Activated CD4-positive, CD25-positive, alpha-beta regulatory T cell treated with anti-CD3 and anti-CD28 coated beads, Interleukin-2, amount 50 U/mL, for 24 hours (primary cell): ENCODE measurements at places on chromosomes 2 and 18.

DNA sequence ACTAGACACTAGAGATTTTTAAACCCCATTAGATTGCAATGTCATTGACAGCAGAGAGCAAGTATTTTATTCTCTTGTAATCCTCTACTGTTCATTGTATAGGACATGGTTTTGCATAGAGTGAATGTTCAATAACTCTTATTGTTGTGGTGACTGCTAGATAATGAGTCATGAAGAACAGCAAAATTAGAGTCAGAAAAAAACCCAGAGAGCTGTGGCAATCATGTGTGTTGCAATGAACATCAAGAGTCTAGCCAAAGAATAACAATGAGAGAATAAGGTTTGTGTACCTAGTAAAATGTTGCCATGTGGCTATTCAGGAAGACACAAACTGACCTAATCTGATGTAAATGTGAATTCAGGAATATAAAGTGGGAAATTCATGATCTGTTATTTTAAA, 684.0 kb downstream of the DSC3 start:
- no peak for ATAC-seq

DNA sequence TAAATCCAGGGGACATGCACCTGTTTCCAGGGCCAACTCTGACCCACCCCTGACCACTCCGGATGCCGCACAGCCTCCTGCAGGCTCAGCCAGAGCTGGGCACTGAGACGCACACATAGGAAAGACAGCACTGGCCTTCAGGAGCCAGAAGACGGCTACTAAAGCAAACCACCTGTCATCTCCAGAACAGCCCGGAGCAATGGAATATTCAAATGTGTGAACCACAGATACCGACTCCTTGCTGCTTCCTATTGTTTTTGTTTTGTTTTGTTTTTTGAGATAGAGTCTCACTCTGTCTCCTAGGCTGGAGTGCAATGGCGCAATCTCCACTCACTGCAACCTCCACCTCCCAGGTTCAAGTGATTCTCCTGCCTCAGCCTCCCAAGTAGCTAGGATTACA, 94.0 kb downstream of the LAMA1 start:
- no peak for ATAC-seq

GRCh38 chr2:127220768-127221527, 849 bp upstream of the CYP27C1 start:
- no peak for ATAC-seq

- no peak for ATAC-seq
These were observed 434.9 kb upstream of the ST6GAL2 start for GRCh38 chr2:107320881-107321280.

DNA sequence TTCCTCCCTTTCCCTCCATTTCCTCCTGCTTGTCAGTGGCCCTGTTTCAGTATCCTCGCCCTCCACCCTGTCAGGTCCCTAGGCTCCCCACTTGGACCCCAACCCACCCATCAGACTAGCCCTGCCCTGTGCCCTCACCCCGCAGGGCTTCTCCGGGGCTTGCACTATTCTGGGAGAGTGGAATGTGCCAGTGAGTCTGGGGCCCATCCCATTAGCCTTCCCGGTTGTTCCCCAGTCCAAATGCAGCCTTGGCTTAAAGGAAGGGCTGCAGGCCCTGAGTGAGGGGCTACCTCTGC, 45.5 kb downstream of the MYO7B start:
- ATAC-seq = no peak

- ATAC-seq = no peak
These were observed 105.8 kb upstream of the OTOS start for GRCh38 chr2:240246173-240246820.

- no peak for ATAC-seq
These were observed 54.2 kb downstream of the ACKR3 start for GRCh38 chr2:236623816-236624215.

DNA sequence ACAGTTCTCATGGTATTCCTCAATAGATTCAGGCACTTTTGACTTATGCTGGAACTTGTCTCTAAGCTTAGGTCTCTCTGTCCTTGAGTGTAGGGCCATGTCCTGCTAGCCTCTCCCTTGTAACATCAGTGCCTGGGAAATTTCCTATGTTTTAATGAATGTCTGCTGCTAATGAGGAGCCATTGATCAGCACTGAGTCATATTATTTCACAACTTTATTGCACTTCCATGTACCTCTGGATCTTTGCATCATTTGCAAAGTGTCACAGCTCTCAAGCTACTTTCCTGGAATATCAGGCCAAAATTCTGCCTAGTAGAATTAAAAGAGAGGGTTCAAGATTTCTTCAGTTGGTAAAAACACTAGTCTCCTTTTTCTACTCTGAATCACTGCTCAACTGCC, 102.5 kb downstream of the GAREM1 start:
- ATAC-seq = no peak

DNA sequence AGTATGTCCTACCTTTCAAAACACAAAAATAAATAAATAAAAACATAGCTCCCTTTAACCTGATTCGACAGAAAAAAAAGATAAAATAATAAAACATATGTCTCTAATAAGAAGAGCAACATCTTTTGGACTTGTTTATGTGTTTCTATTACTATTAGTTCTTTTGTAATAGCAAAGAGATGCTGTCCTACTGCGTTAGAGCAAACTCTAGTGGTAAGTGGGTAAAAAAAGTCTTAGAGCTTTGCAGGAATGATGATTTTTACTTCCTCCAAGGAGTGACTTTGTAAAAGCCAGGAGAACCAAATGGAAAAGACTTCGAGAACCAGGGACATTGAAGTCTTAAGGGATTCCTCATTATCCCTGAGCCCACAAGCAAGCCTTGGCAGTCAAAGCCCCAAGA, 450.1 kb downstream of the METTL4 start:
- no peak for ATAC-seq

- ATAC-seq = no peak
These were observed 1956.0 kb upstream of the LRRTM1 start for GRCh38 chr2:82260521-82260920.

DNA sequence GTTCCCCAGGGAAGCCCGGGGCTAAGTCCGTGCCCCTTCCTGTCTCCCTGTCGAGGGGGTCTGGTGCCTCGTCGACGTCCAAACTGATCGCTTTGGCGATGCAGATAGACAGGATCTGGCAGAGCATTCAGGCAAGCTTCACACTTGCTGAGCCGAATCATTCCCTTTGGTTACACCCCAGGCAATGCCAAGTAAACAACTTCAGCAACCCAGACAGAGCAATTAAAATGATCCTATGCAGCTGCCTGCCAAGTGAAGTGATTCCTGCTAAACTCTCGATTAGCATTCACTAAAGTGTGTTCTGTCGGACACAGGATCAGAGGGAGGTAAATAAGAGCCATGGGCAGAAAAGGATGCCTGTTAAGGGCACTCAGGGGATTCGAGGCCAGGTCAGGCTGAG, 108.2 kb upstream of the RAB12 start:
- no peak for ATAC-seq

DNA sequence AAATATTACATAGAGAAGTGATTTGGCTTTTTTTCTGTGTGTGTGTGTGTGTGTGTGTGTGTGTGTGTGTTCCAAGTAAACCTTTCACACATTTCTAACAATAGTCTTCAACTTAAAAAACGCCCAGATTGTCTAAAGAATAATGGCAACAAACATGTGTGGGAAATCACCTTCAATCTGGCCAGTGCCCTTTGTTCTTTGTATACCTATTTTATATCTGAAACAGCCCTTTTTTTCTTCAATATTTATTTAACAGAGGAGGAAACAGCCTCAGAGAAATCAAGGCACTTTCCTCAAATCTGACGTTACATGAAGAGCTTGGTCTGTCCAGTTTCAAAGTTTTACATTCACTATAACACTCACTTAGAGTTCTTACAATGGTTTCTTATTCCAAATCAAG, 25.3 kb downstream of the CCDC195 start:
- no peak for ATAC-seq

- ATAC-seq = no peak
These were observed 21.6 kb downstream of the STEAP3 start for GRCh38 chr2:119245076-119245840.

DNA sequence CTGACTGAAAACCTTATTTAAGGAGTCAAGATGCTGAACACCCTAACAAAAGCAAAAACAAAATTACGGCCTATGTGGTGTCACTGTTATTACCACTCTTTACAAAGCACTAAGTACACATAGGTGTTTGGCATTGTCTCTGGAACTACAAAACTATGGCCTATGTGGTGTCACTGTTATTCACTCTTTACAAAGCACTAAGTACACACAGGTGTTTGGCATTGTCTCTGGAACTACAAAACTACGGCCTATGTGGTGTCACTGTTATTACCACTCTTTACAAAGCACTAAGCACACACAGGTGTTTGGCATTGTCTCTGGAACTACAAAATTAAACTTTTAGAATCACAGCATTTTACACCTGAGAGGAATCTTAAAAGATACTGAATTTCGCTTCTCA, 47.4 kb downstream of the SLC35F5 start:
- no peak for ATAC-seq

DNA sequence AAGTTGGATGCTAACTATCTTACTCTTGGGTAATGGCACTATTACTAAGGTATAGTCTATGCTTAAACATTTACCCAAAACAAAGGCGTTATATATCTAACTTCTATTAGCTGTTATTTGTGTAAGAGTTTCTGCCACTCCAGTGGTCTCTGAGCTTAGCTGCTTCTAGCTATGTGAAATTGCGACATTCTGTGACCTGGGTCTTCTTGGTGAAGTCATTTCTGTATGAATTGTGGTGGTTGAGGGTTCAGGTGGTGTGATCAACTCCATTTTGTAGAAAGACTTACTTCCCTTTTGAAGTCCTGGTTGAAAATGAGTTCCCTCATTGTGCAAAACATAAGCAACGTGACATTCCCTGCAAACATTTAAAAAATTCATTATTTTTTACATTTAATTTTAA, 221.6 kb downstream of the PIK3C3 start:
- ATAC-seq = no peak

GRCh38 chr2:155651851-155652250, 680.7 kb downstream of the NR4A2 start:
- ATAC-seq = no peak

DNA sequence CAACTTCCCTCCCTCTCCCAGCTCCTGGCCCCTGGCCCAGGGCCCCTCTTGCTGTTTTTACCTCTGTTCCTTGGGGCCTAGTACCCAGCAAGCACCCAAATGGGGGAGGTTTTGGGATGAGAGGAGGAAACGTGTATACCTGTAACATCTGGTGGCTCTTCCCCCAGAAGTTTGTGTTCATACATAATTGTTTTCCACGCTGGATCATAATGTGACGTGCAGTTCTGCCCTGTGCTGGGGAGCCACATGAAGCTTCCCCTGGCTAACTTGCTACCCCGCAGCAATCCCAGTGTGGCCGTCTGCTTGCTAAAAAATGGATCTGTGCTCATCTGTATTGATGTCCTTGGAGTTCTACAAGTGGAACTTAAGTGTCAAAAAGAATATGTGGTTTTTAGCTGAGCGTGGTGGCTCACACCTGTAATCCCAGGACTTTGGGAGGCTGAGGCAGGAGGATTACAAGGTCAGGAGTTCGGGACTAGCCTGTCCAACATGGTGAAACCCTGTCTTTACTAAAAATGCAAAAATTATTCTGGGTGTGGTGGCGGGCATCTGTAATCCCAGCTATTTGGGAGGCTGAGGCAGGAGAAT, 36.5 kb downstream of the ANO7 start:
- no peak for ATAC-seq

DNA sequence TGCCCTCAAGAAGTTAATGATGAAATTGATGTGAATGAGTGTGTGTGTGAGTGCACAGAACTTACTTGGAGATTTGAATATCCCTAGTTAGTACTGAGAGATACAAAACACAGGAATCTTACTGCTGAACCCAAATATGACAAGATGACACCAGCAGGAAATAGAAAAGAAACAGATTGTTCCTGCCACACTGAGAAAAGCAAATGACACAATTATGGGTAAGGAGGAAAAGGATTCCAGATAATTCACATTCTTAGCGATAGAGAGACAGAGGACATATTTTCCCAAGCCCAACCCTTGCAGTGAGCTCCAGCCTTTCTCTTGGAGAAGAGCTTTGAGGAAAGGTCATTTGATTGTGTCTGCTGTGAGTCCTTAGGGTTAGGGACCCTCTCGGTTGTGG, 105.7 kb upstream of the SMIM21 start:
- no peak for ATAC-seq

DNA sequence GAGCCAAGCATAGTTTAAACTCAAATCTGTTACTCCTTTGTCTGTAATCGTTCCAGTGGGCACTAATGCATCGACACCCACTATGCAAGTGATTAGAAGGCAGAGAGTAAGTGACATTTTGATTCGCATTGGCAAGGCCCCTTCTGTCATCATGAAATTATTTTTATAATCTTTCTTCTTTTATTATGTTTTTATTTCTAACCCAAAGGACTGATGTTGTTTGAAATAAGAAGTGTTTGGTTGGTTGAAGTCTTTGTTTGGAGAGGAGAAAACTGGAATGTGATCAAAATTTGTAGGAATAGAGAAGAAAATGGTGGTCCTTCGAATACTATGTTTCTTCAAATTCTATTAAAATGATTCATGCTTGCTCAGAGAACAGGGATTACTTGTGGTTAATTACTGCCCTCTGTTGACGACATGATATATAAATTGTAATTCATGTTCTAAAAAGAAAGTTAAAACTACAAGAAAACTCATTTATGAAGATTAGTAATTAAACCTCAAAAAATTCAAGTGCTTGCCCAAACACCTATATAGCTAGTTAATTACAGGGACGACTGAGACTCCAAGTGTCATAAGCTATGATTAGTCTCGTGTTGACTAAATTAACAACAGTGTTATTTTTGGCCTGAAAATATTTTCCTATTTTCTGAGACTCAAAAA, 26.4 kb upstream of the TFPI start:
- peak; percentile 30 for ATAC-seq

DNA sequence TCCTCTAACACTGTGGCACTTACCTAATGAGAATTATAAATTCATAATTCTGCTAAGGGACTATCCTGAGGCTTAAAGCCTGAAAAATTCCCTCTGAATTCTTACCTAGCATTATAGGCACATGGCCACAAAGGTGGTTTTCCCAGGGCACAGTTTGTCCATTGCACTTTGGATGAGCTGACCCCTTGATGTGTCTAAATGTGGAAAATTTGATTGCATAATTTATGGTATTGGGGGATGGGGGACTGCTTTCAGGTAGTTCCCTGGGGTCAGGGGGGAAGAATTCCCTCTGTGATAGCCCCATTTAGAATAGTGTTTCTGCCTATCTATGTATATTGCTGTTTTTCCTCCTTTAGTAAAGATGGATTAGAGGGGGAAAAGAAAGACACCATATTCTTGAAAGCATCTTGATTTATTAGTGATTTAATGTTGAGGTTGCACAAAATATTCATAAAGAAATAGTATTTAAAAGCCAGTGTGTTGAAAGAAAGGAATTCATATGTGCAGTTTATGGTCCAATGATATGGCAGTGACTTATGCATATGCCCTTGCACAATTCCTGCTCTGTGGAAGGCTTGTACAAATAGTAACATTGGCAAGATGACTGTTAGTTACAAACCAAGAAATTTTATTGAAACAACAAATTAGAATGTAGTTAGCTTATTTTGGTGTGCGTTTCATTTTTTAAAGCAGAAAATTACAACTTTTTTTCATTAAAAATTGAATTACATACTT, 8.7 kb upstream of the HTR2B start:
- ATAC-seq = no peak

DNA sequence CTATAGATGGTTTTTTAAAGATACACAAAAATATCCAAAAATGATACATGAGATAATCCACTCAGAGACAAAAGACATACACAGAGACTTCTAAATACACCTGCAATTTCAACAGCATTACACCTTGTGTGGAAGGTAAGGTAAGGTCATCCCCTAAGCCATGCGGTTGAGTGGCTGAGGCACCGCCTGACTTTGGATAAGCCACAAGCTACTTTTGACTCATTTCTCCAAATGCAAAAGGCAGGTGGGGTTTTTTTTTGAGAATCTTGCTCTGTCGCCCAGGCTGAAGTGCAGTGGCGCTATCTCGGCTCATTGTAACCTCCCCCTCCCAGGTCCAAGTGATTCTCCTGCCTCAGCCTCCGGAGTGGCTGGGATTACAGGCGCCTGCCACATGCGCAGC, 13.1 kb downstream of the AP1S3 start:
- no peak for ATAC-seq
